ENCODE measurements at places on chromosomes 3 and 15. TPM values are rescaled to one million over a fixed set of nuclear protein-coding genes. Genes with fewer than 3 reads are reported as not detected.
A peak's percentile ranks its signal among the peaks of the same experiment; 100 is the strongest.

DNA sequence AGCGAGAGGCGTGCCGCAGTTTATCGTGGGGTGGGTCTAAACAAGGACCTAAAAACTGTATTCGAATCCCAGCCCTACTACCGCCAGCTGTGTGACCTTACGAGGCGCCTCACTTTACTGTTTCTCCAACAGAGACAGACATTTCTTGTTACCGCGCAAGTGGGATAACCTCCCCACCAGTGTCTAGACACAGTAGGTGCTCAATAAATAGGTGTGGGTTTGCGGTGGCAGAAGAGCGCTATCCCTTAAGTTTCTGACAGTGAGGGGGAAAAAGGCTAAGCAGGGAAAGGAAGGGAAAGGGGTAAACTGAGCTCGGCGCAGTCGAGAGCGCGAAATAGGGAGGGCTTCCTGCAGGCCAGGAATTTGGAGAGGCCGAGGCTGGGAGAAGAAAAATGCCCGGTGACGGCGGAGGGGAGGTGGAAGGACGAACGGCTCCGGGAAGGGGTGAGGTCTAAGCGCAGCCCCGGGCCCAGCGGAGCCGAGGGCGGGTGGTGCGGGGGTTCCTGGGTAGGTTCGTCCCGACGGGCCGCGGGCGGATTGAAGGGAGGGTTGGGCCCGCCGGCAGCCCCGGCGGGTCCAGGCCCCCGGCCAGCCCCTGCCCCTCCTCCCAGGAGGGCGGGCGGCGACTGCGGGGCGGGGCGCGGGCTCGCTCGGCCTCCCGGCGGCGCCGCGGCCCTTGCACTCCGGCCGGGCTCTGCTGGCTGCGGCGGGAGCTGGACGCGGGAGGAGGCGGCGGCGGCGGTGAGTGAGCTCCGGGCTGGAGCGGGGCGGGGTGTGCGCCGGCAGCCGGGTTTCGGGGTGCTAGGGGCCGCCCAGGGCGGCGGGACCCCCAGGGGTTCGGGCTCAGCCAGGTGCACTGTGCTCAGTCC is at the start of gene CGNL1:
CGNL1 (plus strand) TSS at position 679 of the 869 bp plus-strand sequence. CDS start 61,495 bp downstream, outside the sequence.
- peak; percentile 50 for DNase-seq

- DNase-seq = no peak
These were observed 967.8 kb upstream of the CFAP20DC start for GRCh38 chr3:60017631-60018030.

- DNase-seq = no peak
These were observed 568 bp upstream of the NEK4 start for GRCh38 chr3:52771334-52771681.

- DNase-seq = peak; percentile 67
These were observed at the start of gene HCN4 for GRCh38 chr15:73368301-73369136. TSS of gene HCN4 (minus strand) at chr15:73368958. CDS start at chr15:73368270, 688 bp downstream.

DNA sequence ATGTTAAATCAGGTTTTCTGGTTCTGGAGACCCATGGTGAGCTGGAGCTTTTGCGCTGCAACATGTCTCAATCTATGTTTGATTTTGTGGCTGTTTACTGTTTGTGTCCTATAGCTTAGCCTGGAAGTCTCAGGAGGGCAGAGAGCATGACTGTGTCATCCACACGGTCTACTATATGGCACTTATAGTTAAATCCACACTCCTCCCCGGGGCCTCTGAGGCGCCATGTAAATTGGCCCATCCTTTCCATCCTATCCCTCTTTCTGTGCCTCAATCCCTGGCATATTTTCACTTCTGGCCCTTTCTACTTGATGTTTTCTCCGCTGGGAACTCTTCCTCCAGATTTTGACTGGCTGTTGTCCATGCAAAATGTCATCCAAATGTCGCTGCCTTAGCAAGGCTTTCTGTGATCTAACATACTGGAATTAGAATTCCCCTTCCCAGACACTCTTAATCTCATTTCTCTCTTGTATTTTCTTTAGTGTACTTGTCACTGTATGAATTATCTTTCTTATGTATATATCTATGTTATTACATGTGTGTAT is 560.8 kb upstream of the RGMA start:
- DNase-seq = no peak

DNA sequence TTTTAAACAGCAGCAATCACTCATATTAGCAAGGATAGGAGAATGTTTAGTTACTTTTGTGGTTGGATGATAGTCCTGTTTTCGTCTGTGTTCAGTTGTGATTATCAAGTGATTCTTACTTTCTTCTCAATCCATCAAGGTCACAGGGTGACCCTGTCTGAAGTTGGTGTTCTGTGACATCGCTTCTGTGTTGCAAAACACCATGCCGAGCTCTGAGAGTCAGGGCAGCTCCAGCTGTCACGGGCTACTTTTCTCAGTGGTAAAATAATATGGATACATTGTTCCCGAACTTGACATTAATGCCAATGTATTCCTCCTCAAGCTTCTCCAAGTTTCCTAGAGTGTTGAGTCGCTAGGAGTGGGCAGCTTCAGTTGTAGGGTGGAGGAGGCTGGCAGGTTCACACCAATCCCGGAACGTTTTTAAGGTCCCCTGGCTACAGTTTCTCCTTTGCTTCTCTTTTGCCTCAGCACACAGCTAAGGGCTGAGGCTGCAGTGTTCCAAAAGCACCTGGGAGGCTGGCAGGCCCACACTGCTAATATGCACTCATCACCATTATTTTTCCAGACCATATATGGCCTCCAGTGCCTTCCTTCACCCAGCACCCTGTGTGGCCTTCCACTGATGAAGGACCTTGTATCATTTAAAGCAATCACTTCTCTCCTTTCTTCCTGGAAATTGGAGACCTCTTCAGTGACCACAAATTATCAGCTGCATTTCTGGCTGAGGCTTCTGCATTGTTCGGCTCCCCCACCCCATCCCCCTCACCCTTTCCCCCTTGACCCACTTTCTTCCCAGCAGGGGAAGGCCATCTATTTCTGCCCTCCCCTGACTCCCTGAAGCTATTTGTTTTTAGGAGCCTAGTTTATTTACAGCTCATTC is 25.8 kb downstream of the COLQ start:
- peak; percentile 66 for DNase-seq

Gene C3orf62
- 14.1 TPM for total RNA-seq

- no peak for DNase-seq
These were observed 146.1 kb upstream of the BCHE start for GRCh38 chr3:165983284-165983683.

Gene ADPRH
- 8.6 TPM for total RNA-seq

DNA sequence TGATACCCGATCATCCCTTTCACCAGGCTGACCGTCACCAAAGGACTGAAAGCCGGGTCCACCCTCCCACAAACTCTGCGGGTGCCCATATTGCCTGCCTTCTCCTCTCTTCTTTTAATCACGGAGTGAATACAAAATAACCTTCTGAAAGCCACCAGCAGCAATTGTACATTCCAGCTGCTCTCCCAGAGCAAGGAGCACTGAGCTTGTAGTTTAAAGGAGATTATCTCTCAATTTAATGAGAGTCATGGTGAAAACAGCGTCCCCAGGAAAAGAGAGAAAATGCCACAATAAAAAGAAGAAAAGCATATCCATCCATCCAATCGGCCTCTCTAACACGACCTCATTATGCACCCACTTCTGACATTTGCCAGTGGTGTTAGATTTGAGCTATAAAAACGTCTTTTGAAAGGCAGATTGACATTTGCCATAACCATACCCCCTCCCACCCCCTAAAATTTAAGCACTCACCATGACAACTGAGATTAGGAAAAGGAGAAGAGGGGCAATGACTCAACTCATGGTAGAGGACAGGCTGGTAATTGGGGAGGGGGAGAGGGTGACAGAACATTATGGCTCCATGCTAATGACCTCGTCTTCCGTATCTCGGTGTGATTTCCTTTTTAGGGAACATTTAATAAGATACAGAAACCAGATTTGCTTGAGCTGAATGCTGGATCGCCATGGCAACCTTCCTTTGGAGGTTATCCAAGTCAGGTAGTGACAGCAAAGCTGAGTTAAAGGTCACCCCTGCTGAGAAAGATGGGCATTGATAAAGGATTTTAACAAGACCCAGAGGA is 106.2 kb downstream of the ST8SIA2 start:
- no peak for DNase-seq

Gene GRK7
- not detected for total RNA-seq

DNA sequence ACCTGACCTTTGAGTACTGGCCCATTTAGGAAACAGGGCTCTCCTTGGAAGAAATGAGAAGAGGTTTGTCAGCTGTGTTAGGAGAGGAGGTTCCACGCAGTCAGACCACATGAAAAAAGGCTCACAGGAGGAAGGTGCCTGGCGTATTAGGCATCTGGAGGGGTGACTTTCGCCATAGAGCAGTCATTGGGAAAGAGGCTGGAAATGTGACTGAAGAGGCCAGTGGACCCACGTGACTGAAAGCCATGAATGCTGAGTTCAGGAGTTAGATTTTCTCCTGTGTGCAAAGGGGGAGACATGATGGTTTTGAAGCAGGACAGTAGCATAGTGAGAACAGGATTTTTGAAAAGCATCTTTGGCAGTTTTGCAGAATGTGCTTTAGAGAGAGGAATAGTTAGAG is 29.7 kb upstream of the RNF7 start:
- no peak for DNase-seq

Gene BTLA
- total RNA-seq = 1.4 TPM

DNA sequence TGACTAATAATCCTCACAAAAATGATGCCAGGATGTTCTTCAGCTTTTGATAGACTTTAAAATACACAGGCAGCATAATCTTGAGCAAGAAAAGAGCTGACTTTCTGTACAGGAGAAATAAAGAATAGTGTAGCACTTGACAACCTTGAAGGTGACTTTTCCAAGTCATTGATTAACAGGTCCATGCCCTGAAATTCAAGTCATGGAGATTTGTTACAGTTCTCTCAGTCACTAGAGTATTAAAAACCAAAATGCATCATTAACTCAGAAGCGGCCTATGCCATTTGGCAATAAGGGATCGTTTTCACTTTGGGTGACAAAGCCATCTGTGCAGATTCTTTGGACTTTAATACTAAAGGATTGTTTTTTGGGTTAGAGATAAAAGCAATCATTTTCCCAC is 692.7 kb upstream of the SGO1 start:
- no peak for DNase-seq

DNA sequence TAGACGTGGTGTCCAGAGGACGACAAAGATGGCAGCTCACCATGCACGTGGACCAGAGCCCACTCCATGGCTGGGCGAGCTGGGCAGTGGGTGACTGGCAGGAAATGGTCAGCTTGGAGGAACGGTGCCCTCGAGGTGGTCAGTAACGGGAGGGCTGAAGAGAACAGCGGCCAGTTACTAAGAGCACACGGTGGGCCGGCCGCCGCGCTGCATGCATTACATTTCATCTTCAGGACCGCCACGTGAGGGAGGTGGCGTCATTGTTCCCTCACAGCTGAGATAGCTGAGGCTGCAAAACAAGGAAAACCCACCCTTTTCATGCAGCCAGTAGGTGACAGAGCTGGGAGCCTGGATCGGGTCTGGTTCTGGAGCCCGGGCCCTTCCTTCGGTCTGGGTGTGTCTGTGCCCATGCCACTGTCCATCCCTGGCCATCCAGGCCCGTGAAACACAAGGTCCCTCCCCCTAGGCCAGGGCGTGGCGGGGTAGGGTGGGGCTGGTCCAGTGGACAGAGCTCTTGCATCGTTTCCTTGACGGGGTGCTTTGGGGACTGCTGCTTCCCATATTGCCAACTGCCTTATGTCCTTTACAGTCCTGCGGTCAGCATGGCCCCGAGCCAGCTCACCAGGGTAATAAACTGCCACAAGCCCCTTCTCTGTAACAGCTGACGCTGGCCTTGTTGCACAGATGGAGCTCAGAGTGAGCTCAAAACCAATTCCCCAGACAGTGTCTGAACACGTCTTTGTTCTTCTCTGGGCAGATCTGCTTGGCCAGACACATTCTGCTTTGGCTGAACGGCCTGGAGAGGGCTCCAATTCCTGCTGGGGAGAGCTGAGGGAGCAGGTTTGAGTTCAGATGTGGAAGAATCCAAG is 51.8 kb downstream of the RGMA start:
- peak; percentile 67 for DNase-seq

DNA sequence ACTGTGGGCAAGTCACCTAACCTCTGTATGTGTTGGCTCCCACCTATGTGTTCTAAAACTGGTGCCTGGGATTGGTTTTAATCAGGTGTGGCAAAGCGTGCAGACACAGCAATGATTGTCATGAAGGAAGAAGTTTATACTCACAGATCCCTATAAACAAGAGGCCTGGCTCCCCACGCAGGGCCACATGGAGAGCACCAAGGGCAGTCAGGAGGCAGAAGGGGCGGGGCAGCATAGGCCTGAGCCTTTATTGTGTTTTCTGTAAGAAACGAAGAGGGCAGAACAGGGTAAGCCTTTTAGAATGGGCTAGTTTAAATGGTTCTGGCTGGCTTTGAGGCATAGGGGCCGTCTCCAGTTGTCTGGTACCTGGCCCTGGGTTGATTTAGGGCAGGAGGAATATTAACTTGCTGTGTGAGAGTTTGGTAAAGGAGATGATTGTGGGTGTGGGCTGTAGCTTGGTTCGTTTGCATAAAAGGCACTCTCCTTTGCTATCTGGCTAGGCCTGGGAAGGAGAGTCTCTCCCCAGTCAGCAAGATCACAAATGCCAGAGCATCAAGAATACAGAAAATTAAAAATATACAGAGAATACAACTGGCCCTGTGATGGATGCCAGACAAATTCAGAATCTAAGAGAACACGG is 2.2 kb upstream of the FBXW12 start:
- no peak for DNase-seq

GRCh38 chr15:98561169-98561941 is 87.0 kb upstream of the IGF1R start:
- no peak for DNase-seq

- no peak for DNase-seq
These were observed 103.8 kb upstream of the PRICKLE2 start for GRCh38 chr3:64329037-64329436.

DNA sequence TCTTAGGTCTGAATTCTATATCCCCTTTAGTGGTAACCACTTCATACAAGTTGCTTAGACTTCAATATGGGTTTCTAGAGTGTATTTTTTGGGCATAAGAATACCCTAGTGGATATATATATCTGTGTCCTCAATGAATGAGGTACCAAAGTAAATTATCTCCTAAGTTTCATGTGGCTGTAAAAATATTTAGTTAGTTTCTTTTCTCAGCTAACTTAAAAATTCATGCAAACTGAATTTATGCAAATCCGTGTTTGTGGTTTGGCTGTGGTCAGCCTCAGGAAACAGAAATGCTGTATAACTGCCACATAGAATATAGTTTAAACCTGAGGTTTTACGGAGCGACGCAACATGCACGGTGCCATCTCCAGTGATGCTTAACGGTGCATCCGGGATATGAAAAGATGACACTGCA is 80.3 kb downstream of the PEX5L start:
- DNase-seq = no peak

Gene FANCD2OS
- 14.3 TPM for total RNA-seq

Gene RASGRP1
- total RNA-seq = 9.2 TPM

- DNase-seq = no peak
These were observed 427.1 kb upstream of the RASGRP1 start for GRCh38 chr15:38991701-38992100.

GRCh38 chr3:49025005-49025792 is 3.3 kb downstream of the NDUFAF3 start:
- no peak for DNase-seq

DNA sequence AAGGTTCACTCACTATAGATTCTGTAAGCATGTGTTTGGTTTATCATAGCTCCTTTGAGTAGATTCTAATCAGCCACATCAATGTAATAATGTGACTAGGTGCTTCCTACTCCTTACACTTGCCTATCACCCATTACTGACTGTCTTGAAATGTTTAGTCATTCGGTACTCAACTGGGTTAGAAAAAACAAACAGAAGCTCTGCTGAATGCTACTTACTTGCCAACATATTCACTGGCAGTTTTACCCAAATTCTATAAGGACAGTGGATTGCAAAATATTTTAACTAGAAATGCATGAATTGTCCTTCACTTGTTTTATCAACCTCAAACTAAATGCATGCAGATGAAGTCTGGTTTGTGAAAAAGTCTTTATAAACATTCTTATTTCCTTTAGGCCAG is 352.1 kb upstream of the ALCAM start:
- DNase-seq = no peak

All from testis (tissue), 5 donors.